Cerebellar cortex (tissue), 1 donor: ENCODE measurements at places on chromosomes 7 and 10.
A peak's percentile ranks its signal among the peaks of the same experiment; 100 is the strongest.

GRCh38 chr10:70879207-70879606 is 9.2 kb downstream of the PCBD1 start:
- no peak for DNase-seq

DNA sequence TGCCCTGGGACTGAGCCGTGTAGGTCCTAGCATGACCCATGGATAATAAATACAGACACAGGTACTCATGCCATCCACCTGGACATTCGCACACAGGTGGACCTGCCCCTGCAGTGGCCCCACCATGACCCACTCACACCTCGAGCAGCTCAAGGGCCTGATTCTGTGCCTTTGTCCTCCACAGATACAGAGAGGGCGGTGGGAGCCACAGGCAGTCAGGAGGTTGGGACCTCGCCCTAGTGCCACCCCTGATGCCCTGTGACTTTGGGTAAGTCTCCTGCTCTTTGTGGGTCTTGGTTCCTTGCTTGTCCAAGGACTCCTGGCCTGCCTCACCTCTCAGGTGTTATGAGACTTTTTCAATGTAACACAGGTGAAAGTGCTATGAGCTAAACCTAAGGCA is 42.9 kb downstream of the C10orf120 start:
- no peak for DNase-seq

GRCh38 chr7:55946545-55946944 is 5.1 kb upstream of the MRPS17 start:
- DNase-seq: no peak

- DNase-seq: no peak
These were observed 699 bp downstream of the CLIP2 start for GRCh38 chr7:74289659-74290552.

GRCh38 chr10:58952747-58953466 is 223.5 kb upstream of the PHYHIPL start:
- peak; percentile 69 for DNase-seq

DNA sequence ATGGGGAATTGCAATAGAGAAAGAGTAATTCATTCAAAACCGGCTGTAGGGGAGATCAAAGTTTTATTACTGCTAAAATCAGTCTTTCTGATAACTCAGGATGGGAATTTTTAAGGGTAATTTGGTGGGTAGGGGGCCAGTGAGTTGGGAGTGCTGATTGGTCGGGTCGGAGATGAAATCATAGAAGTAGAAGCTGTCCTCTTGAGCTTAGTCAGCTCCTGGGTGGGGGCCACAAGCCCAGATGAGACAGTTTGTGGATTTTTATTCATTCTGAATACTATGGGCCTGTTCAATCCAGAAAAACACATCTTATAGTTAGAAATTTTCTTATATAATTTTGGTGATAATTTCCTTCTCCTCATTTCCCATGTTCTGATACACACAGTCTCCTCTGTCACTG is 25.4 kb downstream of the CALD1 start:
- DNase-seq: no peak

- DNase-seq: no peak
These were observed 224.6 kb downstream of the TNS3 start for GRCh38 chr7:47357361-47357760.

GRCh38 chr10:60535427-60535826 is 145.8 kb upstream of the ANK3 start:
- no peak for DNase-seq
